ENCODE measurements at places on chromosomes 1 and 21.
A peak's percentile ranks its signal among the peaks of the same experiment; 100 is the strongest.

GRCh38 chr1:5917281-5917590 is 75.0 kb downstream of the NPHP4 start:
- DNase-seq, result peak; percentile 62

DNA sequence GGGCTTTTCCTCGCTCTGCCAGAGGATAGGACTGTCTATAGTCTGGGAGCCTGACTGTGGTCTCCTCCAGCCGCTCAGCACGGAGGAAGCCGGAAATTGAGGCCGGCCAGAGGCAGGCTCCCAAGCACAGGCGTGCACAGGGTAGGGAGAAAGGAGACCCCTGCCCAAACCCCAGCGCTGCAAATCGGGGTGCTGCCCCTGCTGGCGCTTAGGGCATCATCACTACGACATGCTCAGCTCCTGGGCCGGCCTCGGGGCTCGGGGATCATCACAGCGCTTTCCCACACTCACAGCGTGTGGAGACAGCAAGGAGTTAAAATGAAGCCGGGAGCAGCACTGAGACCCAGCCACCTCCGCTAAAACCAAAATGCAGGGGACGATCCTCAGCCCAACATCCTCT is 62.8 kb upstream of the ARHGEF16 start:
- DNase-seq, result no peak

- no peak for DNase-seq
These were observed 15.8 kb downstream of the THBS3 start for GRCh38 chr1:155191904-155192303.

DNA sequence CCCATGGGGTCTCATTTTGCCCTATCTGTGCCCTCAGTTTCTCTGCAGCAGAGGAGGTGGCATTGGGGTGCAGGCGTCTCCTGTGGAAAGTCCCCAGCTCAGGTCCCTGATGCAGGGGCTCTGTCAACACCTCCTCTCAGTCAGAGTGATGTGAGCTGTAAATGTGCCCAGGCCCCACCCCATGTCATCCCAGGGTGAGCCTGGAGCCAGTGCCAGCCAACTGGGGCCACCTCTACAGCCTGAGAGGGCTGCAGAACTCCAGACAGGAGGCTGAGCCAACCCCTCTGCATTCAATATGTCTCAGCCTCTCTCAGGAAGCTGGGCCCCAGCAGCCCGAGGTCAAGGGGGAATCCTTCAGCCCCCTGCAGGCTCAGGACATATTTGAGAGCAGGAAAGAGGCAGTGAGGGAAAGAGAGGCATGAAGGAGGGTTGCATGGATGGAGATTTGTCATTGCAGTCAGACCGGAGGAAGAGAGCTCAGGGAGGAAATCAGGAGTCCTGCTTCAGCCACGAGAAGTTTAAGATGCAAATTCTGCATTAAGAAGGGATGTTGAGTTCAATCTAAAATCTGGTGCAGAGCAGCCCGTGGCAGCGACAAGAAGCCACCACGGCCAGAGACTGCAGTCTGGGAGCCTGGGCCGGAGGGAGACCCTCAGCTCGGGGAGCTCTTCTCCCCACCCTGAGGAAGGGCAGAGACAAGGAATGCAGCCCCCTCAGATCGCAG is 288.2 kb upstream of the VAMP3 start:
- DNase-seq, result no peak

DNA sequence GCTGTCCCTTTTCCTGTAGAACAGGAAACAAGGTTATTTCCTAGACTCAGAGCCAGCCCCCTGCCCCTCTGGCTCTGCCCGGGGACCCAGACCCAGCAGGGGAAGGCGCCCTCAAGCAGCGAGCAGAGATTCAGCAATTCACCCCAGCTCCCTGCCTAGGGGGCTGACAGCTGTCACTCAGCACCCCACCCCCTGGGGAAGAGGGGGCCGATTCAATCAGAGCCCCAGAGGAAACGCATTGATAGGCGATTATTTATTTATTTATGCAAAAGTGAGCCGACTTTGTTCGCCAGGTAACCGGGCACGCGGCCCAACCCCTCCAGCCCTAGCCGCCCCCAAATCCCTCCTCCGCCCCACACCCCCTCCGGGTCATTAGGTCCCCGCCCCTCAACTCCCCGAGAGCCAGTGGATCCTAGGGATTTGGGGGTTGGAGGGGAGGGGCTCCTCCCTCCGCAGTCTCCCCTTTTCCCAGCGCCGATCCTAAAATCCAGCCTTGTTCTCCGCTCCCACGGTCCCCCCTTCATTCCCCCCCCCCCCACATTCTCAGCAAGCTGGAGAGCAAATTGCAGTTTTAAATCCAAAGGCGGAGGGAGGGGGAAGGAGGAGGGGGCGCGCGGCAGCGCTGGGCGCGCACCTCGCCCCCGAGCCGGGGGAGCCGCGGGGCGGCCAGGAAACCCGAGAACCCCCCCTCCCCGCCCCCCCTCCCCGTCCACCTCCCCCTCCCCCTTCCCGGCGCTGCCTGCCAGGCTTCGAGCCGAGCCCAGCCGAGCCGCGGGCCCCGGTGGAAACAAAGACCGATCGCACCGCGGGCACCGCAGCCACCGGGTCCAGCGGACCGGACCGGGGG is 1.3 kb downstream of the AHDC1 start:
- peak; percentile 76 for DNase-seq

- DNase-seq, result no peak
These were observed 65.1 kb downstream of the RIPK4 start for GRCh38 chr21:41701749-41702148.

- DNase-seq, result no peak
These were observed 339.0 kb upstream of the B3GALT2 start for GRCh38 chr1:193525411-193525810.

GRCh38 chr21:39923476-39923875 is 56.2 kb downstream of the PCP4 start:
- DNase-seq, result no peak

- no peak for DNase-seq
These were observed 573 bp downstream of the C2CD4D start for GRCh38 chr1:151839082-151839412.

GRCh38 chr1:228035844-228036243 is 29.0 kb downstream of the WNT3A start:
- DNase-seq, result peak; percentile 22

- DNase-seq, result no peak
These were observed 4.3 kb upstream of the DPYD start for GRCh38 chr1:97925151-97925550.

DNA sequence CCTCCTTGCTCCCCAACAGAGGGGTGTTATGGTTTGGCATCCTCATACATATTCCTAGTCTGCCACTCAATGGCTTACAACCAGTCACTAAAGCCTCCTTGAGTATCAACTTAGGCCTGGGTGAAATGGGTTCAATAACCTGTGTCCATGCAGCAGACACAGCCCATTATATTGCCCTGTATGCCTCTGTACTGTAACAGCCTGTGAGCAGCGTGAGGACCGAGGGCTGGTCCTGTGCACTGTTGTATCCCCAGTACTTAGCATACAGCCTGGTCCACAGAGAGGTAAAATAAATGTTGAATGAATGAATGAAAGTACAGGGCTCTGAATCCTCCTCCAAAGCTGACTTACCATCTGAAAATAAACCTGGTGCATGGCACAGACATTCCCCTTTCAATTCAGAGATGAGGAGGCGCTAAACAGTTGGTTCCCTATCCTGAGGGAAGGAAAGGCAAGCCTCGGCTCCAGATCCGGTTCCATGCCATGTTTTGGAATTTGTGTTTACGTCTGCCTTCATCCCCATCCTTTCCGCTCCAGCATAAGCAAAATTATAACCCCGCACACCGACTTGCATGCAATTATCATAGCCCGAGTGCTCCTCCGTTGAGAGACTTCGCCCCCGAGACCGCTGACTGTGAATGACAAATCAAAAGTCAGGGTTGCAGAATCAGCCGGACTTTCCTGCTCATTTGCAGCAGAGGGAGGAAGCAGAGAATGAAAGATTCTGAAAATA is 45.0 kb upstream of the DNAJC6 start:
- peak; percentile 58 for DNase-seq

DNA sequence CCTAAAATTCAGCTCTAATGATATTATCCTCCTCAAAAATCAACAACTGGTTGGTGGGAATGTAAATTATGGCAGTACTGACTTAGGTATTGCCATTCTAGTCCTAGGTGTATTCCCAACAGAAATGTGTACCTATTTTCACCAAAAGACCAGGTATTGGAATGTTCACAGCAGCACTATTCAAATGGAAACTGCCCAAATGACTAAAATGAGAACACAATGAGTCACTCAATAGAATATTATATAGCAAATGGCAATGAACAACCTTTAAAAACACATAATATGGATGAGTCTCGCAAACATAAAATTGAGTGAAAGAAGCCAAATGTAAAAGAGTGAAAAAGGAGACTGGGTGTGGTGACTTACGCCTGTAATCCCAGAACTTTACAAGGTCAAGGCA is 44.9 kb downstream of the GADD45A start:
- no peak for DNase-seq

GRCh38 chr1:234578735-234579134 is 31.2 kb downstream of the IRF2BP2 start:
- no peak for DNase-seq

- no peak for DNase-seq
These were observed 23.5 kb upstream of the KIF14 start for GRCh38 chr1:200644021-200644420.

GRCh38 chr1:16012590-16013219 is 5.1 kb downstream of the HSPB7 start:
- no peak for DNase-seq

GRCh38 chr1:68049941-68050878 is at the start of gene DIRAS3:
Gene DIRAS3 (minus strand): TSS chr1:68050627. CDS start chr1:68047297, 3,330 bp downstream.
- no peak for DNase-seq

DNA sequence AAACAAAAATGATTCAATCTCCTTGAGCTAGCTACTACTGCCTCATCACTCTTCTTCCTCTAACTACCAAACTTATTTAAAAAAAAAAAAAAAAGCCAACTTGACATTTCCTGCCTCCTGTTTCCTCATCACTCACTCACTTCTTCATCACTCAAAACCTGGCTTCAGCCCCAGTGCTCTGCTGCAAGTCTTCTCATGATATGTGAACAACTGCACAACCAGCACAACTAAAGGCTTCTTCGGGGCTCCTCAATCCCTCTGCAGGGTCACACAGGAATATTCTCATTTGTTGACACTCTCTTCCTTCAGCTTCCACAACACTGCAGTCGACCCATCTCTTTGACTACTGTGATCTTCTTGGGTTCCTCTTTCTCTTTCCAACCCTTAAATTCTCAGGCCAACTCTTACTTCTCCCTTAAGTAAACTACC is 7.6 kb downstream of the MTF1 start:
- no peak for DNase-seq

DNA sequence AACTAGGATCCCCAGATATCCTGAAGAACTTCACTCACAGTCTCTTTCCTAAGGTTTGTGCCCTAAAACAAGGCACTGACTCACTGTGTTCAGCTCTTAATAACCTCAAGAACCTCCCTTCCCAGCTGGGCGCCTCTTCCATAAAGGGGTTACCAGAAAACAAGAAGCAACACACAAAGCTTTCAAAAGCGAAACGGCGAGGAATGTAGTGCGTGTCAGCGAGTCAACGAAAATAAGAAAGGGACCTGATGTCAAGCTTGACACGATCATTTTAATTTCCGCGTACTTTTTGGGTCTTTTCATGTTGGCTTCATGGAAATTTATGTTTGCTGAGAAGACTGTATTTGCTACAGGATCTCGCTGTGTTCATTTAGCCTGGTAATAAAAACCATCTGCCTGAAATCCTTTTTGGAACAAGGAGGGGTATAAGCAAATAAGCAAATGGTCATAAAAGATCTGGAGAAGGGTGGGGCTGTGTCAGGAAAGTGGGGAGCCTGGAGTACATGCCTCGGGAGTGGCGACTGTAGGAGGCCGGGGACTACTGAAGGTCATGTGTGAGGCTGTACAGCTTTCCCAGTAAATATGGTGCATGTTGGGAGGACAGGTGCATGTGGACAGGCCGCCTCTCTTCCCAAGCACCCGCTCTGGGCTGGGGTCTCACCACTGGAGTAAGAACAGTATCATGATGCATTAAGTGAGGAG is 11.4 kb upstream of the CLDN14 start:
- DNase-seq, result no peak

- no peak for DNase-seq
These were observed 36.9 kb downstream of the SIM2 start for GRCh38 chr21:36735724-36736320.

GRCh38 chr1:59105548-59106507 is 191.1 kb upstream of the FGGY start:
- no peak for DNase-seq

DNA sequence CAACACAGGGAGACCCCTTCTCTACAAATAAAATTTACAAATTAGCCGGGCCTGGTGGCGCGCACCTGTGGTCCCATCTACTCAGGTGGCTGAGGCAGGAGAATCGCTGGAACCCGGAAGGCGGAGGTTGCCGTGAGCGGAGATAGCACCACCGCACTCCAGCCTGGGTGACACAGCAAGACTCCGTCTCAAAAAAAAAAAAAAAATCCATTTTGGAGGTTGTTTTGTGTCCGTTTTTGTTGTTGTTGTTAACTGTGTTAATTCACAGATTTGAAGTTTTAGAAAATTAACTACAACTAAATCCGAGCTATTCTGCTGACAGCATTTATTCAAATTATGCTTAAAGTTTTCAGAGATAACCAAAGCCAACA is 618 bp downstream of the CLCC1 start:
- DNase-seq, result no peak

DNA sequence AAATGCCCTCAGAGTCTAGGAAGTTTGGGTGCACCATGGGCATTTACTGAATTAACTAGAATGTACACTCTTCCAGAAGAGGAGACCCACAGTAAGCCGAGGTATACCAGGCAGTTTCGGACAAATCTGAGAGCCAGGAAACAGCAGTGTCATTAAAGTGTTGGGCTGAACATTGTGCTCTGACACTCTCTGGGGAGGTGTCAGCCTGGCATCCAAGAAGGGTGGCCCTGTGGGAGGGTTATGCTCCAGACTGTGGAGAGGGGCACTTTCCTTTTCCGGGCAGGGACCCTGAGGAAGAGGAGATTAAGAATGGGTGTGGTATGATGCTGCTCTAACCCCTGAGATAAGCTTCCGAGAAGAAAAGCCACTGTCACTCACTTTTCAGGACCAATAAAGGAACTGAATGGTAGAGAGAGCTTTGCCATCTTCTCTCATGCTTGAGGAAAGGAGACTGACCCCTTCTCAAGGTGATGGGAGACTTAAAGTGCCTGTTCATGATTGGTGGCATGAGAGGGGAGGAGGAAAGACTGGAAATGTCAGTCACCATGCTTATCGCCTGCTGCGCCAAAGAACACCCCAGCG is 98.2 kb downstream of the UCK2 start:
- DNase-seq, result no peak

GRCh38 chr1:240499012-240499411 is 112.9 kb downstream of the GREM2 start:
- no peak for DNase-seq

- no peak for DNase-seq
These were observed 145.4 kb downstream of the SLC45A1 start for GRCh38 chr1:8463144-8463927.
